ENCODE measurements at places on chromosomes 16 and 17.

DNA sequence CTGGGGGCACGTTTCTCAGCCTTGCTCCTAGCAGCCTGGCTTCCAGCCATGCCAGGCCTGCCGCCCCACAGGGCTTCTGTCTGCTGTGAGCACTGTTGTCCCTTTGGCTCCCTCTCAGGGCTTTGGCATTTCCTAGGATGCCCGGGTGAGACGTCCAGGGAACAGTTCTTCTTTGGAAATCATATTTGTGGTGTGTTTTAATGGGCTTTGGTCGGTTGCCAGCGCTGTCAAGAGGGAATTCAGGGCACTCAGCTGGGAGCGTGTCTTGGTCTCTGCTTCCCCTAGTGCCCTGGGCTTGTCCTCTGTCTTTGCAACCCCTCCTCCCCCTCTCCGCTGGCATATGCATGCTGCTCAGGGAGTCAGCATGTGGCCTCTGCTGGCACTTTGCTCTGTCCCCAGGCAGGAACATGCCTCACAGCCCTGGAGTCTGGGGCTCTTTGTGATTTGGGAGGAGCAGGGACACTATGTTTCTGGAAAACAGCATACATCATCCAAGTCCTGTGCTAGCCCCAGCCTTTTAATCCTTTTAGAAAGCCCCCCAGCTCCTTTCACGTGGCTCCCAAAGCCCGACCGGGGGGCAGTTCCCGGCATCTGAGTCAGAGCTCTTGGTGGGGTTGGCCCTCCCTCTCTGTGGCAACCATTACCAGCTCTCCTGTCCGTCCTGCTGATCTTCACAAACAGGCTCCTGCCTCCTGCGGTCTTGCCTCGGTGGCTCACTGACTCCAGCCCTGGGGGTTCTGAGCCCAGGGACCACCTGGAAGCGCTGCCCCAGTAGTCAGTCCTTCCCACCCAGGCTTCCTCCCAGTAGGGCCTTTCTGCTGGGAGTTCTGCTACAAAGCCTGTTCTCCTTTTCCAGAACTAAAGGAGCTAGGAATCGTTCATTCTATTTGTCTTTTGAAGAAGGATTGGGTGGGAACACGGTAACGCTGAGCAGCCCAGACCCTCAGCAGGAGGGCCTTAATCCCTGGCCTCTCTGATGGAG lies 26.7 kb downstream of the SAP30BP start:
- no peak for DNase-seq

DNA sequence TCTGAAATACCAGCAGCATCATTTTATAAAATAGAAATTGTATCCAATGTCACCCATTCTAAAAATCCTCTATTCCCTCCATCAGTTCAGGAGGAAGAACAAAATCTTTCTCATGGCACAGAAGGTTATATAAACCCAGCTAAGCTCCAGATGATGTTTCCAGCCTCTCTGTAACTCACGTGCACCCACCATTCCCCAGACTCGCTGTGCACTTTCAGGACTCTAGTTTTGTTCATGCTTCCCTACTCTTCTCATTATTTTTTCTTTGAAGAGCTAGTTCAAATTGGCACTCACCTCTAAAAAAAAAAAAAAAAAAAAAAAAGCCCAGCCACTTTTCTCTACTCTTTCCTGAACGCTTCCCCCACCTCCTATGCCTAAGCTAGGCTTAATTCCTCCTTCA lies 36.0 kb upstream of the SHISA6 start:
- DNase-seq: no peak

DNA sequence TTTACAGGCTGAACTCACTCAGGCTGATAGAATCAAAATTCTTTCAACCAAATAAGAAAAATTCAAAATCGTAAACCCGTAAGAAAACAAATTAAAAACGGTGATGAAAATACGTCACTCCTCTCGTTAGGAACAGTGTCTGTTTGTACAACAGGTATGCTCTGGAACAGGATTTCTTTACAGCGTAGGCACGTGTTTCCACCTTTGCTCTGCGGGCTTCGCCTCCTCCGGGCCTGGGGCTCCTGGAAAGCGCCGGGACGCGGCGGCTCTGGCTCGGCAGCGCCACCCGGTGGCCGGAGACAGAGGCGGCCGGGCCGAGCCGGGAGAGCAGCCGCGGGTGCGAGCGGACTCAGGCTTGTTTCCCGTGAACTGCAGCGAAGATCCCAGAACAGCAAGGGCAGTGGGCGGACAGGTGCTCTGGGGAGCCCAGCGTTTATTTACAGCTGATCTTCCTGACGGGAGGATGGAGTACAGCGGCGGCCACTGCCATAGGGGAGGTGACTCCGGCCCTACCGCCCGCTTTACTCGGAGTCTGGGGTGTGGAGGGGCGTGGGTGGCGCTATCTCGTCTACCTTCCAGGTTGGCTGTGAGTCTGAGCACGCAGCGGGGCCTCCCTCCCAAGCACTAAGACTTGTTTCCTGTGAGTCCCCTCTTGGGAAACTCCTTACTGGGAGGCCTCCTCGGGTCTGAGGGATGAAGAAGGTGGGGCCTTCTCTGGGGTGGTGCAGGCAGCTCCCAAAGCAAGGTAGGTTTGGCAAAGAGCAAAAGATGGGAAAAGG lies 40.5 kb upstream of the ATP2A3 start:
- DNase-seq: peak; percentile 63

GRCh38 chr17:5921512-5922282 lies 148.5 kb upstream of the WSCD1 start:
- no peak for DNase-seq

DNA sequence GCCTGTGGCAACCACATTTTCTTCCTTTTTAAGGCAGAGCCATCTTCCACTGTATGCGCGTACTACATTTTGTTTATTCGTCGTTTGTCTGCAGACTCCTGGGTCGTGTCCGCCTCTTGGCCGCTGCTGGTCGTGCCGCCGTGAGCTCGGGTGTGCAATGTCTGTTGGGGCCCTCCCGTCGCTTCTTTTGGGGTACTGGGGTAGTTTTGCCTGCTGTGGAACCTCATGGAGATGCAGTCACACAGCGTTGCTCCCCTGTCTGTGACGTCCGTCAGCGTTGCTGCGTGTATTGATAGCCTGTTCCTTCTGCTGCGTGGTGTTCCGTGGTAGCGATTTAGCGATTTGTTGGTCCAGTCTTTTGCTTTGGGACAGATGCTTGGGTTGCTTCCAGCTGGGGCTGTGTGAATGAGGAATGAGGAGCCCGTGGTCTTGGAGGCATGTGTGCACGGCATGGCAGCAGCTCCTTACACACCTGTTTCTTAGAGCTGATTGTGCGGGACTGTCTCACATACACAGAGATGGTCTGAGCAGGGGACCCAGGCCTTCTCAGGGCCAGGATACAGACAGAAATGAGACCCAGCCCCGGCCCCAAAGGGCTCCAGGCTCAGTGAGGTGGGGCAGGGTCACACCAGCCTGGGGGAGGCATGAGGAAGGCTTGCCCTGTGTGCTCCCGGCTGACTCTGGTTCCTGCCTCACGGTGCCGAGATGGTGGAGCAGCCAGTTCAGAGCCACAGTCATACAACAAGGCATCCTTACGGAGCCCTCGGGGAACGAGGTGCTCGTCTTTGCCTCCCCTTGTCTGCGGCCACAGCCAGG lies 78.4 kb upstream of the GSE1 start:
- no peak for DNase-seq

- DNase-seq: no peak
Observed at GRCh38 chr16:85323230-85323960, 211.1 kb upstream of the CIBAR2 start.

- DNase-seq: no peak
Observed at GRCh38 chr16:85931596-85932402, 32.8 kb downstream of the IRF8 start.

GRCh38 chr17:82117139-82118090 lies 19.4 kb upstream of the FASN start:
- no peak for DNase-seq

DNA sequence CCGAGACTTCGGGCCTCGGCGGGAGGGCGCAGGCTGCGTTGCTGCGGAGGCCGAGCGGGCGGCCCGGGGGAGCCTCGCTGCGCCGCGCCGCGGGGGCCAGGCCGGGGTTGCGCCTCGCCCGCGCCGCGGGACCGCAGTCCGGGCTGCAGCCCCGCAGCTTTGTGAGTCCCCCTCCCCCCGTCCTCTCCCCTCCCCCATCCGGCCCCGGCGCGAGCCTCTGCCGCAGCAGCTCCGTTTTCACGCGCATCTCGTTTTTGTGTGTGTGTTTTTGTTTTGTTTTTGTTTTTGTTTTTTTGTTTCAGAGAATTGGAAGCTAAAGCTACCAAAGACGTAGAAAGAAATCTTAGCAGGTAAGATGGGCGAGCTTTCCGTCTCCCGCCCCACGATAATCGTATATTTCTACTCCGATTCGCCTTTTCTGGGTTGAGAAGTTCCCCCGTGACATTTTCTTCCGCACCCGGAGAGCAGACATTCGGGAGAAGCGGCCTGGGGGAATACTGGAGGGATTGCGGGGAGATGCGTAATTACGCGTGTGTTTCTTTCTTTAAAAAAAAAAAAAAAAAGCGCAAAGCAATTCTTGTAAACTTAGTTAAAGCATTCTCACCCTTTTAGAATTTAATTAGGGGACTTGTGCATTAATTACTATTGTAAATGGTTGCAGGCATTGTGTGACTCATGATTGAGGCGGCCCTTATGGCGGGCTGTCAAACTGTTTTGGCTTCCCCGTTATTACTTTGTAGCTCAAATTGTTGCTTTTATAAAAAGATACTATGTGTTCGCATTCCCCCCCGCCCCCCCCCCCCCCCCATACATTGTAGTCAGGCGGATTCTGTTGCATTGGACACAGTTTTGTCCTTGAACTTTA lies 732 bp downstream of the TNRC6A start:
- peak; percentile 33 for DNase-seq

GRCh38 chr16:68356249-68356918 lies 45.6 kb downstream of the PRMT7 start:
- peak; percentile 70 for DNase-seq

DNA sequence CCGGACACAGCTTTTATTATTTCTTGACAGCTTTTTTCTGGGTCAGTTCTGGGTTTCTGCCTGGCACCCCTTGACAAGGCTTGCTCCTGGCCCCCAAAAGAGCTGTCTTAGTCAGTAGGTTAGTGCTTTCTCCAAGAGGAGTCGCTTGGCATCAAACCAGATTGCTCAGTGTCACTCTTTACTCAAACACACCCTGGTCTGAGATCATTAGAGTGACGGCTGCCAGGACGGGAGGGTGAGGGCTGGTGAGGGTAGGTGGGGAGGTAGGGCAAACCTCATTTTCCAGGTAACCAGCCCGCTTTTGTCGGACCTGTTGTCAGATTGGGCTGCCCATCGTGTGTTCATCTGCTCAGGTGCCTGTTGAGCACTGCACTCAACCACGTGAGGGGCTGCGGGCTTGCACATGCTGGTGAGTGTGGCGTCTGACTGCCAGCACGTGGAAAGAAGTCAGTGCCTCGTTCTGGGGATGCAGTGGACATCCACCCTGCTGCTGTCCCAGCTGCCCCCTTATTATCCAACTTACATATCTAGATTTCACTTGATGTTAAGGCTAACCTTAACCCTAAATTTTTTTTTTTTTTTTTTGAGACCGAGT lies 12.4 kb downstream of the TMEM94 start:
- DNase-seq: no peak

DNA sequence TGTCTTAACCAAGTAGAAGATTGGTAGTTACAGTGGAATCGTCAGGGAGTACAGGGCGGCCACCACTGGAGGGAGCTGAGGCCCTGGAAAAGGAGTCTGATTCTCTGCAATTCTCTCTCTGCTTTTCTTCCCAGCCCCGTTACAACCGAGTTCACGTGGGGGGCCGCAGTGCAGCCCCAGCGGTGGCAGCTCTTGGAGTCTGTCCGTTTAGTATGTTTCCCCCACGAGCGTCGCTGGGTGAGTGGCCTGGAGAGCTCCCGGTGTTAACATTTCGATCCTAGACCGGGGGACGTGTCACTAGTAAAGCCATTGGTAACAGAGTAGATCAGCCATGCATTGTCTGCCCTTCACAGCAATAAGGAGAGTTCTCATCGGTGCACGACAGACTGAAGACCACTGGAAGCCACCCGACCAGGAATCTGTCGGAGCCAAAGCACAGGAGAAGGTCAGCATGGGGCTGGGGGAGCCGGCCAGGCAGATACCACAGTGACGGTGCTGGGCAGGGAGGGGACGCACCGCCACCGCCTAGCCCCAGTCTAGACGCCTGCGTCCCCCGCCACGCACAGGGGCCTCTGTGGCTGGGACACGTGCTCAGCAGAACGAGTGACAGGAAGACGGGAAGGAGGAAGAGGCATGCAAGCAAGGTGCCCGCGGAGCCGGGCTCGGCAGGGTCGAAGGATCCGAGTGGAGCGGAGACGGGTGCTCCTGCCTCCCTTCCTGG lies 15.7 kb downstream of the SLC16A3 start:
- no peak for DNase-seq

GRCh38 chr16:89115216-89115861 lies 21.7 kb downstream of the ACSF3 start:
- DNase-seq: peak; percentile 79

- no peak for DNase-seq
Observed at GRCh38 chr17:73510981-73511718, 133.1 kb downstream of the SDK2 start.

DNA sequence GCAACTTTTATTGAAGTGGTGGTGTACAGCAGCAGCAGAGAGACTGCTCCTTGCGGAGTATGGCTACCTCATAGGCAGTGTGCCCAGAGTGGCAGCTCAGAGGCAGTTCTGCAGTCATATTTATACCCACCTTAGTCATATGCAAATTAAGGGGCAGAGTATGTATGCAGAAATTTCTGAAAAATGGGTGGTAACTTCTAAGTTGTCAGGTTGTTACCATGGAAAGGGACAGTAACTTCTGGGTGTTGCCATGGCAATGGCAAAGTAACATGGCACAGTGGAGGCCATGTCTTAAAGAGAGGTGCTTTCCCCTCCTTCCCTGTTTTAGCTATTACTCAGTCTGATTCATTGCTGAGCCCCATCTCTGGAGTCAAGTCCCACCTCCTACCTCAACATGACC lies 53.4 kb downstream of the MEOX1 start:
- DNase-seq: peak; percentile 58

- DNase-seq: no peak
Observed at GRCh38 chr17:42027961-42028790, 8.3 kb downstream of the NKIRAS2 start.

DNA sequence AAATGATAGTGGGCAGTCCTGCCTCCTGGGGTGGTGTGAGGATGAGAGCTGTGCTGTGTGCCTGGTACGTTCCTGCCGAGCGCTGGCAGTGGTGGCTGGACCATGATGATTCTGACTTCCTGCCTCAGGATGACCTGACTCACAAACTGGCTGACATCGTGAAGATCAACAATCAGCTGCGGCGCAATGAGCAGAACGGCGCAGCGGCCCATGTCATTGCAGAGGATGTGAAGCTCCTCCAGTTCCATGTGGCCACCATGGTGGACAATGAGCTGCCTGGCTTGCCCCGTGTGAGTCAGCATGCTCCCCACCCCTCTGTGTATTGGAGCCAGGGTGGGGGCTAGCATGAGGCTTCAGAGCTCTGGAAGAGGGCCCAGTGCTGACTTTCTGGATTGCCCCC lies 13.1 kb downstream of the POLR2A start:
- no peak for DNase-seq

- DNase-seq: no peak
Observed at GRCh38 chr16:63703612-63704011, 1418.3 kb downstream of the CDH11 start.

- no peak for DNase-seq
Observed at GRCh38 chr16:66175636-66176035, 190.9 kb upstream of the CDH5 start.

DNA sequence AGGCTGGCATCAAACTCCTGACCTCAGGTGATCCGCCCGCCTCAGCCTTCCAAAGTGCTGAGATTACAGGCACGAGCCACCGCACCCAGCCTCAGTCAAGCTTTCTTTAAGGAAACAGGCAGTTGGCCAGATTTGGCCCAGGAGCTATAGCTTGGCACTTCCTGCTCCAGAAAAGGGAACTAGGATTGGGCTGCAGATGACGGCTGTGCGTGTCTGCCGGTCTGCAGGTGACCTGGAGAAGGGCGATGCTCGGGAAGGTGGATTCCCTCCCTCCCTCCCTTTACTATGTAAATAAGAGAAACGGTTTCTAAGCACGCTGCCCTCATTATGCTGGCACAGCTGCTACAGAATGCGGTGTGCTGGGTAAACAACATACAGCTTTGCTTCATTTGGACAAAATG lies 215.9 kb downstream of the RPTOR start:
- DNase-seq: no peak

Data from stimulated activated CD4-positive, alpha-beta T cell treated with anti-CD3 and anti-CD28 coated beads, Interleukin-2, amount 100 ng/mL, for 24 hours (primary cell).